ENCODE measurements at places on chromosomes 6 and 20.

DNA sequence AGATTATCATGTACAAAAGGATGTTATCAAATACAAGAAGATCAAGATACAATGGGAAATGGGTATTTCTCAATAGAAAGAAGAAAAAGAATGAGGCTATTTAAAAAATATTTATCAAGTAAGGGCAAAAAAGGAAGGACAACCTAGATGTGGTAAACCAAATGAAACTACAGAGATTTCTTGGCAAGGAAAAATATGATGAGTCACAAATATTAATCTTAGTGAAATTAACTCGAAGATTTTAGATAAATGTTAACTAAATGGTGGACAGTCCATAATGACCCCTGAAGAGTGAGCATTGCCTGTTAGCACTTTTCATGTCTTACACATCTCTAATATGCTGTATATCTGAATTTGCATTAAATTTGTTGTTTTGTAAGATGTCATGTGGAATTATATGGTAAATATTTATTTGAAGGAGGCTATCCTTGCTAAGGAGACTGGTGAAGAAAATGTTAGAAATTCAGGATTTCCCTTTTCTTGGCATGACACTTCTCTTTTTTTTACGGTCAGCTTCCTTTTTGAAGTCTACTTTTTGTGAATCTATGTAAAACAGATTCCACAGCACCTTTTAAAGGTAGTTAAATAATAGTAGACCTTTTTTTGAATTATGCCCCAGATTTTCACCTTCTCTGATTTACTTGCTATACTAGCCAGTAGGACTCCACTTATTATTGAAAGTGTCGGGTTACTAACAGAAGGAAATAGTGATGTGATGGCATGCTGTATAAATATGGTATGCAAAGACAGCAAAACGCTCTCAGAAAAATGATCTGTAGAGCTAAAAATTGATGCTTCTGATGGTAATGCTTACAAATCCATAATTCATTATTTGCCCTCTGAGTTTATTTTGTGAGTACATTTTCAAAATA is 120.5 kb downstream of the HIVEP1 start:
- DNase-seq = no peak

GRCh38 chr6:5202206-5202605 is 58.5 kb downstream of the LYRM4 start:
- no peak for DNase-seq

- no peak for DNase-seq
These were observed 24.2 kb downstream of the ISM1 start for GRCh38 chr20:13245250-13245723.

DNA sequence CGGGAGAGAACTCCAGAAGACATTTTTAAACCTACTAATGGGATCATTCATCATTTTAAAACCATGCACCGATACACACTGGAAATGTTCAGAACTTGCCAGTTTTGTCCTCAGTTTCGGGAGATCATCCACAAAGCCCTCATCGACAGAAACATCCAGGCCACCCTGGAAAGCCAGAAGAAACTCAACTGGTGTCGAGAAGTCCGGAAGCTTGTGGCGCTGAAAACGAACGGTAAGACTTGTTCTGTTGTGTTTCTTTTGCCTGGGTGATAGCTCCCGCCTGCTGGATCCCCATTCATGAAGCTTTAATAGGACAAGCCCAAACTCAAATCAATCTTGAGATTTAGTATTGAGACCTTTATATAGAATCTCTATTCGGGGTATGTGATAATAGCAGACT is 4.2 kb downstream of the TNFAIP3 start:
- no peak for DNase-seq

DNA sequence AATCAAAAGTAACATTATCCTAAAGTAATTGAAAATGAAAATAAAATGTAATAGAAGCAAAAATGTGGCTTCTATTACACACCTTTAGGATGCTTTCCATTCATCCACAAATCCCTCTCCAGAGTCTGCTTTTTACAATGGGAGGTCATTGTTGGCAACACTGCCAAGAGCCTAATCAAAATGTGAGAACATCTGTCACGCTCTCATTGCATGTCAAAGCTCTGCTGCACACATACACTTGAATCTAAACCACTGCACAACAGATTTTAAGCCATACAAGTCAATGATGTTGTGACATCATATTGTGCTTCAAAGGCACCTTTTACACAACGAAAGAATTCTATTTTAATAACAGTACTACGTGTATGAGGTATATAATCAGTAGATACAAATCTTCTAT is 82.1 kb downstream of the PREP start:
- DNase-seq = peak; percentile 84

DNA sequence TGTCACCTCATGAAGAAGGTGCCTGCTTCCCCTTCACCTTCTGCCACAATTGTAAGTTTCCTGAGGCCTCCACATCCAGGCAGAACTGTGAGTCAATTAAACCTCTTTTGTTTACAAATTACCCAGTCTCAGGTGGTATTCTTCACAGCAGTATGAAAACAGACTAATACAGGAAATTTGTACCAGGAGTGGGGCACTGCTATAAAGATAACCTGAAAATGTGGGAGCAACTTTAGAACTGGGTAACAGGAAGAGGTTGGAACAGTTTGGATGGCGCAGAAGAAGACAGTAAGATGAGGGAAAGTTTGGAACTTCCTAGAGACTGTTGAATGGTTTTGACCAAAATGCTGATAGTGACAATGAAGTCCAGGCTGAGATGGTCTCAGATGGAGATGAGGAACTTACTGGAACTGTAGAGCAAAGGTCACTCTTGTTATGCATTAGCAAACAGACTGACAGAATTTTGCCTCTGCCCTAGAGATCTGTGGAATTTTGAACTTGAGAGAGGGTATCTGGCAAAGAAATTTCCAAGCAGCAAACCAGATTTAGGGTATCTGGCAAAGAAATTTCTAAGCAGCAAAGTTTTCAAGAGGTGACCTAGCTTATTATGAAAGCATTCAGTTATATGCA is 23.5 kb upstream of the COL21A1 start:
- DNase-seq = no peak

- peak; percentile 8 for DNase-seq
These were observed 137.0 kb upstream of the STMND1 start for GRCh38 chr6:16964553-16965499.

- DNase-seq = no peak
These were observed 30.8 kb upstream of the HLA-DOA start for GRCh38 chr6:33040157-33040556.

- no peak for DNase-seq
These were observed 270.0 kb upstream of the SOX4 start for GRCh38 chr6:21323577-21323976.

GRCh38 chr20:48139262-48140041 is 354.2 kb upstream of the SULF2 start:
- DNase-seq = no peak

- no peak for DNase-seq
These were observed 421.7 kb downstream of the BMP2 start for GRCh38 chr20:7189231-7189630.

DNA sequence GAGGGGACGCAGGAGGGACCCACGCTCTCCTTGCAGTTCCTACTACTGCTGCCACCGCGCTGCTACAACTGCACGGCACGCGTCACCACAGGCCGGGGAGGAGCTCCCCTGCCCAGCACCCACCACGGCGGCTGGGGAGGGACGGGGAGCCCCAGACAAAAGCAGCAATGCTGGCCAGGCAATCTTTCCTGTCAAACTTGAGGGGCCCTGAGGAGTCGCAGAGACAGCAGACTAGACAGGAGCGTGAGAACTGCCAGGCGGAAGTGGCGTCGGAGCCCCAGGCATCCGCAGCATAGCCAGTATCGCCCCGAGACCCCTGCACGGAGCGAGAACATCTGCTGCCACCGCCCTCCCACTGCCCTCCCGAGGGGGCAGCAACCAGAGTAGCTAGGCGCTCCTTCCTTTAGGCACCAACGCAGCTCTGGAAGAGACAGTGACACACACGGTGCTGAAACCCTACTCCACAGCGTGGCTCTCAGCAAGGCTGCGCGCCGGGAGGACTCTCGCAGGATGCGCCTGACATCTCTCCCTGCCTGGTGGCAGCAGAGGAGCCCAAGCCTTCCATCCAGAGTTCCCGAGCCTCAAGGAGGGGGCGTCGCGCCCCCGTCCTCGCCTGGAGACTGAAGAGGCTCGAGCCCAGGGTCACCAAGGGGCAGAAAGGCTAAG is 2.2 kb downstream of the TAF4 start:
- no peak for DNase-seq

- DNase-seq = no peak
These were observed 62.0 kb upstream of the PHACTR2 start for GRCh38 chr6:143615785-143616184.

- DNase-seq = no peak
These were observed 99.8 kb downstream of the OPRM1 start for GRCh38 chr6:154138793-154139192.

GRCh38 chr6:37171970-37172812 is 2.2 kb downstream of the PIM1 start:
- peak; percentile 65 for DNase-seq

DNA sequence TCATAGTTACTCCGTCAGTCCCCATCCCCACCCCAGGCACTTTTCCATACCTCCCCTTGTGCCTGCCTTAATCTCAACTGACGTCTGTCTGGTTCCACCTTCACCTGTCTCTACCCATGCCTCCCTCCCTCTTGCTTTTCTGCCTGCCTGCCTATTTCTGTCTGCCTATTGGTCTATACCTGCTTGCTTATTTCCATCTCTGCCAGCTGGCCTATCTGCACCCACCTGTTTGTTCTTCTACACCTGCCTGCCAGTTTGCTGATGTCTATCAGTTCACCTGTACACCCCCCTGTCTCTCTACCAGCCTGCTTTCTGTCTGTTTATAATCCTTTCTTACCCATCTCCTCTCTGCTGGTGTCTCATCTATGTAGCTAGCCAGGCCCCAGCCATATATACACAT is 87.5 kb downstream of the RALGAPA2 start:
- peak; percentile 49 for DNase-seq

DNA sequence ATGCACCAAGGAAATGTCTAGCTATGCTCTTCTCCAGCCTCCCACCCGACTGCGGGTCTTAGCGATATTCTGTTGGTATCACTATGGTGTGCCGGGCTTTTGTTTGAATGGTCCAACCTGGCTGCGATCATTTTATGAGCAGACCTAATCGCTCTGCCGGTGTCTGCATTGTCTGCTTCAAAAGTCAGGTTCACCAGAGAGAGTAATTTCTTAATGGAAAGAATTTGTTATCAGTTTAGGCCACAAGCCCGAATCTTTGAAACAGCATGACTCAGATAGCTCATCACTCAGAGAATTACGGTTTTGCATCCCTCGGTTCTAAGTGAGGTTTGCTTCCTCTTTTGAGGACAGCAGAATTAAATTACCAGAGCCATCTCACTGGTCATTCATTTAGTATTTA is 521.0 kb upstream of the ARID1B start:
- DNase-seq = no peak

- DNase-seq = no peak
These were observed 66.6 kb downstream of the PHACTR3 start for GRCh38 chr20:59670786-59671492.

- peak; percentile 13 for DNase-seq
These were observed 28.0 kb downstream of the FRMD1 start for GRCh38 chr6:168050881-168051586.

DNA sequence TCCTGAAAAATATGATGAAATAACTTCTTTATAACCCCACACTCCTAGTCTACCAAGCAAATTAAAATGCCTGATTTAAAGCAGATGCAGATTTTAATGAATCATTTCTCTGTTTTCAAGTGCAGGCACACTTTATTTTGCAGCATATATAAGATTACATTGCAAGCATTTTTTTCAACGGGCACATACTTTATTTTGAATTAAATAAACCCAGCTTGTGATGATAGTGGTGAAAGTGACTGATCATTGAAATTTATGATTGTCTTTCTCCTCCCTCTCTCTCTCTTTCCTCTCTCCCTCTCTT is 12.2 kb upstream of the MOXD1 start:
- no peak for DNase-seq

GRCh38 chr6:68701159-68701558 is 66.1 kb downstream of the ADGRB3 start:
- no peak for DNase-seq

DNA sequence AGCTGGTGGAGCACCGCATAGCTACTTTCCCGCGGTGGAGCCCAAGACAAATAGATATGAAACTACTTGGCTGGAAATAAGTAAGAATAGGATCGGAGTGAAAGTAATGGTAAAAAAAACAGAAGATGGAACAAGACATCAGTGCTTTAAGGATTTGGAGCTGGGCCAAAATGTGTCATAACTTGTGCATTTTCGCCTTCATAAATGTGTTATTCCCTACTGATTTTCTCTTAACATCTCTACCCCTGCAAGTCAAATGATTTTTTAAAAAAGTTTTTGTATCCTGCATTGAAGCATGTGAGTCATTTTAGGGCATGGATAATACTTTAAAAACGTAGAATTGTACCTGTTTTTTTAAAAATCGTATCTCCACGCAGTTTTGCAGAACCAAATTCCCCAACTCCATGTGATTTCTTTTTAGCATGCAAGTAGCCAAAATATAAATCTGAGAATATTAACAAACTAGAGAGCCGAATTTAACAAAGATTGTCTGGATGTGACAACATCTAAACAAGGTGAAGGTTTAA is 882 bp upstream of the FAM184A start:
- DNase-seq = no peak

DNA sequence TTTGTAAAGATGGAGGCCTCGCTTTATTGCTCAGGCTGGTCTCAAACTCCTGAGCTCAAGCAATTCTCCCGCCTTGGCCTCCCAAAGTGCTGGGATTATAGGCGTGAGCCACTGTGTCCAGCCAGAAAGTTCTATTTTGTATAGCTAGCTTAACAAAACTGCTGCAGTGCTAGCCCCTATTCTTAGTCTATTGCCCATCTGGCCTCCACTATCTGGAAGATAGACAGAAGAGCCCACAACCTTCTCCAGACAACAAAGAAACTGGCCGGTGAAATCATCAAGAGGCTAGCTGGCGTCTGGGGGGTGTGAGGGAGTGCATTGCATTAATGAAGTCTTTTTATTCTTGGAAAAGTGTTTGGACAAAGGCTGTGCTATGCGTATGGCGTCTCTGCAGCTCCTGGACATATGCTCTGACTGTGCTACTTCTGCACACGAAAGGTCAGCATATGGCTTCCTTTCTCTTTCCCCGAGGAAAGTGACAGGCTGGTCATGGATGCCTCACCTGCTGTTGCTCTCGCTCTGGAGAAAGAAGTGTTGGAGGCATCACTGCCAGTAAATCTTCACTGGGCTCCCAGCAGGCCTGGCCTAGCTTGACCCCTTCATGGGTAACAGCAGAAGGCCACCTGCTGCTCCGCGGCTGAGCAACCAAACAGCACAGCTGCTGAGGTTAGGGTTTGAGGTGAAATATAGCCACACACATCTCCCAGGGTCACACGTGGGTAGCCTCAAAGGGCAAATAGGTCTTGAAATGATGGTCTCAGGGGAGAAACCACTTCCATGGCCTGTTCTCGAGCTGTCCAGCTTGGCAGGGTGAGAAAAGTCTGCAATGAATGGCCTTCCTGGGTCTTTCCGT is 95.1 kb upstream of the IYD start:
- DNase-seq = no peak

DNA sequence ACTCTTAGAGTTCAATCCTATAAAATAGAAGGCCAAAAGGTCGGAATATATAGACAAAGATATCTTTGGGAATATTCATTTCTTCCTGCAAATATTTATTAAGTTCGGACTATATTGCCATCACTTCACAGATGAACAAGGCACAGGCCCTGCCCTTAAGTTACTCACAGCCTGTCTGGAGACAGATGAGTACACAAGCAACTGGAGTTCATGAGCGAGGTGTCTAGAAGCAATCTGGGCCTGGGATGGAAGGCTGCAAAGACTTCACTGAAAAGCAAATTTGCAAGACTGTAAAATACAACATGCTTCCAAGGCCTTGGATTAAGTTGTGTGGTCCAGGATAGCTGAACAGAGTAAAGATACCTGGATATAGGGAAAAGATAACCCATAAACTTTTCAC is 56.7 kb upstream of the CEP85L start:
- no peak for DNase-seq

Measured in NCI-H1092 treated with DMSO at 0.1 percent for 48 hours (cell line).